ENCODE measurements at places on chromosomes 1 and 21.
A peak's percentile ranks its signal among the peaks of the same experiment; 100 is the strongest.

- no peak for DNase-seq
Observed at GRCh38 chr1:233246965-233247364, 48.6 kb downstream of the PCNX2 start.

- DNase-seq, result peak; percentile 3
Observed at GRCh38 chr1:243628476-243628907, 221.6 kb downstream of the AKT3 start.

- no peak for DNase-seq
Observed at GRCh38 chr1:231040800-231041718, 1.0 kb upstream of the FAM89A start.

DNA sequence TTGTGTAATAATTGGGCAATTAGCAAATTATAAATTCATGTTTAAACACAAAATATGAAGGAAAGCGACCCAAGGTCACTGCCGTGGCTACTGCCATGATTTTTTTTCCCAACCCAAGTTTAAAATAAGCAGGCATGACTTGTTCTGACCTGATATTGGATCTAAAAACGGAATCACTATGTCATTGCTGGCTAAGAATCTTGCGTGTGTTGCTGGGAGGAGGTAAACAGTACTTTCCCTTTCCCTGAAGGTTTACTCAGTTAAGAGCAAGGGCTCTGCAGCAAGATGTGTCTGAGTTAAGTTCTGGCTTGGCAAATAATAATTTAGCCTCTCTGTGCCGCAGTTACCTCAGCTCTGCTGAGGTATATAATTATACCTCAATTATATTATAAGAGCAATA is 125.7 kb upstream of the L1TD1 start:
- DNase-seq, result no peak

DNA sequence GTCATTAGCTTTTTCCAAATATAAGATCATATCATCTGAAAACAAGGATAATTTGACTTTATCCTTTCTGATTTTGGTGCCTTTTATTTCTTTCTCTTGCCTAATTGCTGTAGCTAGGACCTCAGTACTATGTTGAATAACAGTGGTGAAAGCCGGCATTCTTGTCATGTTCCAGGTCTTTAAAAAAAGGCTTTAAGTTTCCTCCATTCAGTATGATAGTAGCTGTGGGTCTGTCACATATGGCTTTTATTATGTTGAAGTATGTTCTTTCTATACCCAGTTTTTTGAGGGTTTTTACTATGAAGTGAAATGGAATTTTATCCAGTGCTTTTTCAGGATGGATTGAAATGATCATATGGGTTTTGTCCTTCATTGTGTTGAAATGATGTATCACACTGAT is 115.8 kb downstream of the DUSP10 start:
- DNase-seq, result peak; percentile 48

- no peak for DNase-seq
Observed at GRCh38 chr1:201476670-201477344, 7.8 kb upstream of the PHLDA3 start.

- DNase-seq, result no peak
Observed at GRCh38 chr21:44834951-44835646, 17.2 kb upstream of the SUMO3 start.

- no peak for DNase-seq
Observed at GRCh38 chr1:161948435-161948834, 75.2 kb downstream of the OLFML2B start.

- DNase-seq, result no peak
Observed at GRCh38 chr1:156268336-156268735, 14.3 kb downstream of the SMG5 start.

DNA sequence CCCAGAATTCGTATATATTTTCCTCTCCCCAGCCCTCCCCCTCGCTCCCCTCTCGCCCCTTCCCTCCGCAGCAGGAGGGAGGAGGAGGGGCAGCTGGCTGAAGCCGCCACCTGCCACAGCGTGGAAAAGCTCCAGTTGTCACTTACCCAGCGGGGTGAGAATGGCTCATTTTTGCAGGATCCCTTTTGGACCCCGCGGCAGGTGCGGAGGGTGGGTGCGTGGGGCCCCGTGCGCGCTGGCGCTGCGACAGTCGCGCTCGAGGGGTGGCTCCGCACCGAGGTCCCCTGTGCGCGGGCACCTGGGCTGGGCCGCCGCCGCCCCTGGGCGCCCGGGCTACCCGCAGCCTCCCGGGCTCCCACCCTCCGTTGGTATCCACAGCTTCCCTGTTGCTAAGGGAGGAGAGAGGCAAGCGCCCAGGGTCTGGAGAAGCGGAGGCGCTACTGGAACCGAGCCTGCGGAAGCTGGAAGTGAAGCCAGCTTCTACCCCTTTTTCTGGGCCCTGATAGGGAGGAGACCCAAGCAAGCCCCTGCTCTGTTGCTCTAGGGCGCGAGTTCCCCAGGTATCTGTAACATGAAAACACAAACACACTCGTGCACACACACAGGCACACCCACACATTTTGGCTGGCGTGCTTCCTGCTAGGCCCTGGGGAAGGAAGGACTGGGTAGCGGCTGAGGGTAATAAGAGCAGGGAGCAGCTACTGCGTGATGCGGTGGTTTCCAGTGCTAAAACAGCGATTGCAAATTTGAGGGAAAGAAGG is at the start of gene ERICH3:
ERICH3 (minus strand) TSS at position 442 of the 761 bp plus-strand sequence; CDS start at position 169, 273 bp downstream.
- DNase-seq, result no peak

GRCh38 chr1:25700626-25701025 is 84.0 kb downstream of the MAN1C1 start:
- no peak for DNase-seq

GRCh38 chr1:156510709-156511108 is 10.1 kb upstream of the MEF2D start:
- peak; percentile 76 for DNase-seq

DNA sequence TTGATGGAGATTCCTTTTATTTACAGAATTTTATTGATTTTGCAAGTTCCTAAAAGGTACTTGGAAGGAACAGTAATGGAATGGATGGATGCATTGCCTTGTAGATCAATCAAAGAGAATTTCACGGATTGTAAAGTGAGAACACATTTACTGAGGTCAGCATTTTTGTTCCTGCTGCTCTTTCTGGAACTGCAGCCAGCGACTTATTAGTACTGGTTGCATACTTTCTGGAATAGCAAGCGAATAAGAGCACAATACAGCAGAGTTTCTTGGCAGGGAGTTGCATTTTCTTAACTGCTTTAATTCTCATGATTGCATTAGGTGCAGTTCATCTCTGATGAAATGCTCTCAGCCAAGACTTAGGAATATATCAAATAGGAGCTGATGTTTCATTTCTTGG is 106.1 kb upstream of the CHODL start:
- peak; percentile 1 for DNase-seq

DNA sequence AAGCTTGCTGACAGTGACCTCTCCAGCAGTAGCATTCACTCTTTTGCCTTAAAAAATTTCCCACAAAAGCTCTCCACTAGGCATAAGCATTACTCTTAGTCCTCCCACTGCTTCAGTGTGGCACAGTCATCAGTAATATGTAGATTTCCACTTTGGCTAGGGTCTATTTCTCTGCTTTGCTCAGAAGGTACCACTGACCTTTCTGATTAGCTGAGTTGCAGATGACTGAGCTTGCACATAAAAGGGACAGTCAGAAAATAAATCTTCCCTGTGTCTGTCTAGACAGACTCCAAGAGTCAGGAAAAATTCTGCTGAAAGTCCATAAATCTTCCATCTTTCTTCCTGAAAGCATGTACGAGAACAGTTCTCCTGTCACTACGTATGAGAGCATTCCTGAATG is 56.6 kb upstream of the APP start:
- DNase-seq, result no peak

DNA sequence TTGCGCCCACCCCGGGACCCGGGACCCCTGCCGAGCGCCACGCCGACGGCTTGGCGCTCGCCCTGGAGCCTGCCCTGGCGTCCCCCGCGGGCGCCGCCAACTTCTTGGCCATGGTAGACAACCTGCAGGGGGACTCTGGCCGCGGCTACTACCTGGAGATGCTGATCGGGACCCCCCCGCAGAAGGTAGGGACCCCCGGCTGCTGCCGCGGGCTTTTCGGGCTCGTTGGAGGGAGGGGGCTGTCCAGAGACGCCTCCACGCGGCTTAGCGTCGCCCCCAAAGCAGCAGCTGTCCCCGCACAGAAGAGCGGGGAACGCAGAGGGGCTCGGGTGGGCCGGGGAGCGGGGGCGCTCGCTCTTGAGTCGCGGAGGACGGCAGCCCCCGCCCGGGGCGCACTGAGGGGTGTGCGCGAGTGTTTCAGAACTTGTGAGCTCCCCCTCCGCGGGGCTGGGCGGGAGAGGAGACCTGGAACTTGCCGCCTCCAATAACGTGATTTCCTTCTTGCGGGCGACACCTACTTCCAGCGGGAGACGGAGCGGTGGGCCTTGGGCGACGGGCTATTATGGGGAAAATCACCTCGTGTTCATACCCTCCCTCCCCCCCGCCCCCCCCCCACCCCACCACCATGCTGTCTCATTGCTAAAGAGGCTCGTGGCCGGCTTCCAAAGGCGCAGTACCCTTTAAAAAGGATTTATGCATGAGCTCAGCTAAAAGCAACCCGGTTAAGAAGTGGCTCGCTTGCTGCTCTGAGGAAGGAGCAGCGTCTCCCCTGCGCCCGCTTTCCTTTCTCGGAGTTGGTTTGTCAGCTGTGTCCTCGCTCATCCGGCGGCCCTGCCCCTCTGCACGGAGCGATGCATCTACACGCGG is 664 bp downstream of the BACE2 start:
- peak; percentile 67 for DNase-seq

GRCh38 chr1:201561601-201562000 is 22.7 kb downstream of the NAV1 start:
- no peak for DNase-seq

GRCh38 chr1:94714152-94714551 is 106.0 kb upstream of the SLC44A3 start:
- no peak for DNase-seq

DNA sequence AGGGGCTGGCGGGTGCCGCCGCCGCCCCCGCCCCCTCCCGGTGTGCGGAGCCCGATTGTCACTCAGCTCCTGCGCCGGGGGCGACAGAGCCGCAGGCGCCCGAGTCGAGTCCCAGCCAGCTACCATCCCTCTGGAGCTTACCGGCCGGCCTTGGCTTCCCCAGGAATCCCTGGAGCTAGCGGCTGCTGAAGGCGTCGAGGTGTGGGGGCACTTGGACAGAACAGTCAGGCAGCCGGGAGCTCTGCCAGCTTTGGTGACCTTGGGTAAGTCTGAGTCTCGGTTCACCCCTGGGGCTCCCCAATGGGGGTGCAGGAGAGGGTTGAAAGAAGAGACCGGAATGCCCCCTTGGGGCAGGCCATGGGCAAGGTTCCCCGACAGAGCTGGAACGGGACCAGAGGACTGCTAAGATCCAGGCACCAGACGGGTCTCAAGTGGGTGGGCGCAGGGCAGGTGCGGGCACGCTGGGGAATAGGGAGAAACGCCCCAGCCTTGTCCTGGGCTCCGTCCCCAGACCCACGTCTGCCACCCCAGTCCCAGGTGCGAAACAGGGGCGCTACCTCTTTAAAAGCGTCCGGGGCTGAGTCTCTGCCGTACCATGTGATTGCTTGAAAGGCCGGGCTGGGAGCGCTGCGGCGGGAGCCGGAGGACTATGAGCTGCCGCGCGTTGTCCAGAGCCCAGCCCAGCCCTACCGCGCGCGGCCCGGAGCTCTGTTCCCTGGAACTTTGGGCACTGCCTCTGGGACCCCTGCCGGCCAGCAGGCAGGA is at the start of gene ADORA1:
ADORA1 (plus strand) TSS at position 61 of the 765 bp plus-strand sequence. CDS start 1,116 bp downstream, outside the sequence.
- peak; percentile 45 for DNase-seq

DNA sequence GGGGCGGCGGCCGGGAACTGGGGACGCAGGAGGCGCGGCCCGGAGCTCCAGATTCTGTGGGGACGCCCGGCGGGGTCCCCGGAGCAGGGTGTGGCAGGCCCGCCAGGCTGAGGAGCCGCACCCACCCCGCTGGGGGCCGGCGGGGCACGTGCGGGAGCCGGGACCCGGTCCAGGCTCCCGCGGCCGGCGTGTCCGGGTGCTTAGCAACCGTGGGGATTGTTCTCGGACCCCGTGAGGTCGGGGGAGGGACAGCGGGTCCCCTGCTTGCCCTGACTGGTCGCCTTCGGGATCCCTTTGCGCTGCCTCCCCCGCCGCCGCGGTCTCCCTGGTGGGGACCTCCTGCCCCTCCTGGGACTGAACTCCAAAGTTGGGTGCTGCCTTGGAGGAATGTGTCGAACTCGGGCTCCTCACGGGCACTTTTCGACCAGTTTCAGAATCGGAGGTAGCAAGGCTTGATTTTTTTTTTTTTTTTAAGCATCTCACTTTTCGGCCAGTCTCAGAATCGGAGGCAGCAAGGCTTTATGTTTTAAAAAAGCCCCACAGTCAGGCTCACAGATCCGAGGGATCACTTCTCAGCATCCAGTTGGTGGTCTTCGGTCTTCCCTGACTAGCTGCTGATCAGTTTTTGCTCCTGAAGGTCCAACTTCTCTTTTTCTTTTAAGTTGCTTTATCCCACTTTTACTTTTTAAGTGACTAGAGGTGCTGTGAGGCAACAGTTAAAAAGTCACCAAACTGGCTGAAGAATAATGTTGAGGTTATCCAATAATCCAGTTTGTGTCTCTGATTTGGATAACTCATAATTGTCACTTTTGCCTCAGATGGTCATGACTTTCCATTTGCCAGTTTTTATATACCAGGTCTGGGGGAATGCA is 648 bp downstream of the FAM76A start:
- peak; percentile 23 for DNase-seq

- DNase-seq, result no peak
Observed at GRCh38 chr1:42017259-42017658, 98.5 kb upstream of the HIVEP3 start.

Measured in fibroblast of skin of right quadriceps (primary cell).